ENCODE measurements at places on chromosomes 5 and 9.

- no peak for DNase-seq
Observed at GRCh38 chr9:120214332-120214731, 365.6 kb downstream of the CDK5RAP2 start.

DNA sequence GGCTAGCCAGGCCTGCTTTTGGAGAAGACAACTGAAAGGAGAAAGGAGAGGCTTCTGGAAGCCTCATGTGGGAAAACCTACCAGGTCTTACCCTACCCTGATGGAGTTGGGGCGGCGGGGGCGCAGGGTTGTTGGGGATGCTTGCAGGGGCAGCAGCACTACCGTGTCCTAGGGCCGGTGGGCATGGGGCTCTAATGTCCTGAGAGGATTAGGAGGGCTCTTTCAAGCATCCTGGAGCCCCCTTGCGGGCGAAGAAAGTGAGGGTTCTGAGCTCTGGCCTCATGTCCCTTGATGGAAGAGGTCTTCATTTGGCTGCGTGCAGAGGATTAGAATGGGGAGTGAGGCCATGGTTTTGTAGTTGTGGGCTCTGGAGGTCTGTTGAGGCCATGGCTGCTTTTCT, 86.9 kb upstream of the PITX1 start:
- no peak for DNase-seq

- peak; percentile 8 for DNase-seq
Observed at GRCh38 chr5:113190347-113190746, 213.7 kb downstream of the DCP2 start.

DNA sequence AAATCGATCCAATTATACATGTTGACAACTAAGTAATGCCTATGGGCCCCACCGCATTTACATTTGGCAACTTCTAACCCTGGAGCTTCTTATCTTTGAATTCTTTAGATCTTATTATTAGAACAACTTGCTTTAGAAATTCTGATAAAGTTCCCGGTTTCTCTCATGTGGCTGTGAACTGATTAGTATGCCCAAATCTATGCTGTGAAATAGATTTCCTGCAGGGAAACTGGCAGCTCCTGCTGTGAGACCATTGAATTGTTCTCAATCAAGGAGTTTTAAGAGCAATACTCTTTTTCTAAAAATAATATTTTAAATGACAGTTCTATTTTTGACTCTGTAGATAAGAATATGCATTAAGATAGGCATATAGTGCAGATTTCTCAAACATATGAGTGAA, 177.5 kb downstream of the GABRB2 start:
- no peak for DNase-seq

- no peak for DNase-seq
Observed at GRCh38 chr5:82517544-82518075, 239.5 kb upstream of the RPS23 start.

DNA sequence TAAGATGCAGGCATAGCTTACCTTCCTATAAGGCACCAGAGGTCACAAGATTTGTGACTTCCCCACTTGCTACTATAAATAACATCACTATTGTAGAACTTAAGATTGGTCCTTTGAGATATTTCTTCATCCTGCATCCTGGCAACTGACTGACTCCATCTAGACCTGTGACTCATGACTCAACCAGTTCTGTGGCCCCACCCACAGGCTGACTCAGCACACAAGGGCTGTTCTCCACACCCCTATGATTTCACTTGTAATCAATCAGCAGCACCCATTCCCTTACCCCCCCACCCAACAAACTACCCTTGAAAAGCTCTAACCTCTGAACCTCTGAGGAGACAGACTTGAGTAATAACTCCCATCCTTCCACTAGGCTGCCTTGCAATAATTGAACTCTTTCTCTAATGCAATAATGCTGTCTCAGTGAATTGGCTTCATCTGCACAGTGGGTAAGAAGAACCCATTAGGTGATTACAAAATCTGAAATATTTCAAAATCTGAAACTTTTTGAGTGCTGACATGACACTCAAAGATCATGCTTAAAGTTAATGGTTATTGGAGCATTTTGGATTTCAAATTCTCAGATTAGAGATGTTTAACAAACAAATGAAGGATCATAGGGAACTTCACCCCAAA, 296.7 kb downstream of the ARL15 start:
- peak; percentile 89 for DNase-seq

DNA sequence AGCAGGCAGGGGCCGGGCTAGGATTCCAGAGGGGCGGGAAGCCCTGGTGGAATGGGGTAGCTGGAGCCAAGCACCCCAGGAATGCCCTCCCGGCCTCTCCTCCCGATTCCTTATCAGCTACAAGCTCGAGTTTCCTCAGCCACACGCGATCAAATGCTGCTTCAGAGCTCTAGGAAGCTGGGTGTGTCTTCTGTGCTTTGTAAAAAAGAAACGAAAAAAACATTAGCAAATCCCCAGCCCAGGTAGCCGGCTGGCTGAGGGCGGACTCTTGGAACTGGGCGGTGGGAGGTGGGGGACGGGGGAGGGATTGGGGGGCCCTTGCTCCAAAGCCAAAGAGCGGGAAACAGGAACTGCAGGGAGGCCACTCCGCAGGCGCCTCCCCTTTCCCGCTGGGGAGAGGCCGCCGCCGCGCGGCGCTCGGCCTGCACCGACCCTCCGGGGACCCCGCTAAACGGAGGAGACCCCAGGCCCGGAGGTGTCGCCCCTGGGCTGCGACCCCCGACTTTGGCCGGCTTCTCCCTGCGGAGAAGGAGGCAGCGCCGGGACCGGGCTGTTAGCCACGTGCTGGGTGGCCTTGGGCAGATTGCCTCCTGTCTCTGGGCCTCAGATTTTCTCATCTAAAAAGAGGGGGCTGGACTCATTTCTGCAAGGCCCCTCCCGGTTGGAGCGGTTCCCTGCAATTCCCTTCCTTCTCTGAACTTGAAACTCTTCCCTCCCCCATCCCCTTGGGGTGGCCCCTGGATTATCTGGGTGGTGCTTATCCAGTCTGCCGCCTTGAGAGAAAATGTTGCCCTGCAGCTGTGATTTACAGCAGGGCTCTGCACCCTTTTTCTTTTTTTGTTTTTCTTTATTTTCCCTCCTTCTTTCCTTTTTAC, 40.9 kb upstream of the FABP6 start:
- DNase-seq: no peak

GRCh38 chr9:128116104-128117083, 11.1 kb downstream of the PTGES2 start:
- DNase-seq: no peak

- no peak for DNase-seq
Observed at GRCh38 chr9:133454325-133454724, 5.5 kb upstream of the CACFD1 start.

GRCh38 chr9:137307255-137308056, 5.4 kb upstream of the NRARP start:
- DNase-seq: no peak

GRCh38 chr9:126832440-126832839, 27.6 kb downstream of the ZBTB43 start:
- DNase-seq: no peak

- DNase-seq: no peak
Observed at GRCh38 chr9:25421560-25421959, 256.7 kb downstream of the TUSC1 start.

DNA sequence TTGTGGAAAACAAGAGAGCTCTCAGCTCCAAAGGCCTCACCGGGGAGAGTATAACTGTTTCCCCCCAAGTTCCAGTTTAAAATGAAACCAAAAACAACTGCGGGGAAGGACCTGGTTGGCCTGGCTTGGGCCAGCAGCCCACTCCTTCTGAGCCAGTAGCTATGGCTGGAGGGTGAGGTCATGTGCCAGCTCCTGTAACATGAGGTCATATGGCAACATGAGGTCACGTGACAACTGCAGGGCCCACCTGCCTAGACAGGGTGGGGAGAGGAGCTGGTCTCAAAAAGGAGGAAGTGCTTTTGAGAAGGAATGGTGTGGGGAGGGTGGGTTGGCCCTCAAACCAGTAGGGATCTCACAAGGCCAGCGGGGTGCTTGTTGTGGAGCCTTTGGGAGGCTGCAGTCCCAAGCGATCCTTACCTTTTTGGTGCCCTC, 29.3 kb upstream of the CRB2 start:
- no peak for DNase-seq

- DNase-seq: peak; percentile 20
Observed at GRCh38 chr9:89978185-89978584, 373.4 kb downstream of the GADD45G start.

DNA sequence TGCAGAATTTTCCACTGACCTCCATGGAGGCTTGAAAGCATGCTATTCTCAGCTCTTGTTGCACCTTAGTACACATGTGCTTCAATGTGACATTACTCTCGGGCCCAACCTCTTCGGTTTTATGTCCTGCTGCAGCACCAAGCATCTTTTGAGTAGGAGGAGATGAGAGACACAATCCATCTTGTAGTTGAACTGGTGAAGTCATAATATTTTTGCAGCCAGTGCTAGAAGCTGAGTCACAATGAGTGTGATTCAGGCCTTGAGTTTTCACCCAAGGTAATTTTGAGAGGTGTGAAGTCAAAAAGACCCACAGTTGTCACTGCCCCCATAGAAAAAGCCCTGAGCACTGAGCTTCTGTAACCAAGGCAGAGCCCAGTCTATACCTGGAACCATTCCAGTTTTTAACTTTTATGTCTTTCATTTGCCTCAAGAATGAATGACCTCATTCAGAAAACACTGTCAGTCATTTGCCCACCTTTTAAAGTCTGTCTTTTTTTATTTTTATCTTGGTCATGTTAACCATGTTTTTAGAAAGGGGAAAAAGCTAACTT, 117.7 kb downstream of the ZNF462 start:
- peak; percentile 34 for DNase-seq

DNA sequence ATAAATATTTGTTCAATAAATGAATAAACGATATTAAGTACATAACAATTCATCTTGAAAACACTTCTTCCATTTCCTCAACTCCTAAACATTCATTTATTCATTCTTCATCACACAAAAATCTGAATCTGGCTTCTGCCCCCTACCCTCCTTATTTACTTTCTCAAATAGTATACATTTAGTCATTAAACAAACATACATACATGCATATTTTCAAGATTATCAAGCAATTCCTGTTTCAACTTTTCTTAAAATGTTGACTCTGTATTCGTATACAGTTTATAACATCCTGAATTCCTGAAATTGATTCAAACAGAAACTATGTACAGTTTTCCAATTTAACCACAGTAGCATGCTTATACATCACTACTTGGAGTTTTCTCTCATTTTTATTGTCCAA, 129.0 kb downstream of the MUSK start:
- peak; percentile 30 for DNase-seq

GRCh38 chr5:72895758-72896157, 60.1 kb upstream of the FCHO2 start:
- DNase-seq: no peak

All from HT1080 (cell line).